ENCODE measurements at places on chromosomes 2 and 18.

- no peak for DNase-seq
These were observed 113.4 kb downstream of the EIPR1 start for GRCh38 chr2:3264010-3264744.

DNA sequence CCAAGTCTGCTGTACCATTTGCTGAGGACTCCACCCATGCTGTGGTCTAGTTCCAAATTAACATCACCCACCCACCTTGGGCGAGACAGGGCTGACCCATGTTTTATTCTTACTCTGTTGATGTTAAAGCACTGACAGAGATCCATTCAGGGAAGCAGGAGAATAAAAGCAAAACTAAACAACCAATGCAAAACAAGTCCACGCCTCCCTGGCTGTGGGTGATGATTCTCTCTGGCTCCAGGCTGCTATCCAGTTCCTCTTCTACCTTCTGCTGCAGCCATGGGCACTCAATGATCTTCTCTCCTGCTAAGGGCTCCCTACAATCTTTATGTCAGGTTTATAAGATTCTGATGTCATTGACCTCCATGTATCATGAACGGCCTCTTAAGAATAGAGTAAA, 786.6 kb upstream of the ID2 start:
- DNase-seq = no peak

GRCh38 chr2:218567797-218568189, 358 bp downstream of the USP37 start:
- DNase-seq = no peak

DNA sequence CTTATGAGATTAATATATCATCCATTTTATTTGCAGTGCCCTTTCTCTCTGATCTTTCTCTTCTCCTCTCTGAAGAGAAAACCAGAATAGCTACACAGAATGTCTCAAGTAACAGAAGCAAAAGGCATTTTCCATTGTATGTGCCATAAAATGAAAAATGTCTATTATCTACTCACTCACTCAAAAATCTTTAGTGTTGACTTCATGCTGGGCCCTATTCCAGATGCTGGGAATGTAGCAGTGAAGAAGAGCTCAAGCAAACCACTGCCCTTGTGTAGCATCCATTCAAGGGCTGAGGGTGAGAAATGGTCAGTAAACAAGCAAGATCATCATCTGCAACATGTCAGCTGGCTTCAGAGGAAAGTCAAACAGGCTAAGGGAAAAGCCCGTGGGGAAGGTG, 427.7 kb downstream of the METTL4 start:
- peak; percentile 39 for DNase-seq

- DNase-seq = no peak
These were observed 29.1 kb upstream of the RPE start for GRCh38 chr2:209973328-209973727.

DNA sequence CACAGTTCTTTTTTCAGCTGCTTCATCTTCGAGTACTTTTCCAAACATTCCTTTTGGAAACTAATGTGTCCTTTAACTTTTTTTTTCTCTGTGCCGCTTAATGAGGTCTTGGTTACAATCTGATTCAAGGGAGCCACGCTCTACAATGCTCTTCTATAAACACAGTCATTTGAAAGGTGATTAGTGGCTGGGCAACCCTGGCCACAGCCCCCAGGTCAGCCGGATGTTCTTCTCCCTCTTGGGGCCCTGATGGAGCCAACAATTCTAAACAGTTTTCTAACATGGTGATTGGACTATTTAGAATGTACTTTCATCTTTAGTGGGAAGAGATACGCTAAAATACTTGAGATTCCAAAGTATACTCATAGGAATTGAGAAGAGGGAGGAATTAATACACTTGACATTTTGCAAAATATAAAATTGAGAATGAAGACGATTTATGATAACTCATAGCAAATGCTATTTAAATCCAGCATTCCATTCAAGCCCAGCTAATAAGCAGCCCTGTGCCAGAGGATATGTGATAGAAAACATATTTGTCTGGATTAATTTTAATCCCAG, 83.7 kb upstream of the MBOAT2 start:
- peak; percentile 82 for DNase-seq

DNA sequence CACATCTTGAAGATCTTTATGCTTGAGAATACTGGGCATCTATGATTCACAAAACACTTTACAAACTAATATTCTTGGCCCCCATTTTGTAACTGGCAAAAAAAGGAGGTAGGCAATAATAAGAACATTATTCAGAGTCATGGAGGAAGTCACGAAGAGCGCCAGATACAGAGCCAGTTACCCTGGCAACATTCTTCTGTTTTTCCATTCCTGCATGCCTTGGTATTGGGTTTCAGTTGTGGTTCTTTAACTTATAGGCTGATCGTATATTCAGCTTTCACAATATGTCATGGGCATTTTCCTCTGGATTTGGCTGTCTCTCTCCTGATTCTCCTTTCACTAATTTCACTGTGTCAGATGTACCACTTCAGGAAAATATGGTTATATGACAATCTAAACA, 234.7 kb downstream of the HRH4 start:
- peak; percentile 34 for DNase-seq
